Stimulated activated naive CD4-positive, alpha-beta T cell treated with Interleukin-2 at 50 U/mL for 16 hours (primary cell): ENCODE measurements at places on chromosomes 5 and 9.
A peak's percentile ranks its signal among the peaks of the same experiment; 100 is the strongest.

DNA sequence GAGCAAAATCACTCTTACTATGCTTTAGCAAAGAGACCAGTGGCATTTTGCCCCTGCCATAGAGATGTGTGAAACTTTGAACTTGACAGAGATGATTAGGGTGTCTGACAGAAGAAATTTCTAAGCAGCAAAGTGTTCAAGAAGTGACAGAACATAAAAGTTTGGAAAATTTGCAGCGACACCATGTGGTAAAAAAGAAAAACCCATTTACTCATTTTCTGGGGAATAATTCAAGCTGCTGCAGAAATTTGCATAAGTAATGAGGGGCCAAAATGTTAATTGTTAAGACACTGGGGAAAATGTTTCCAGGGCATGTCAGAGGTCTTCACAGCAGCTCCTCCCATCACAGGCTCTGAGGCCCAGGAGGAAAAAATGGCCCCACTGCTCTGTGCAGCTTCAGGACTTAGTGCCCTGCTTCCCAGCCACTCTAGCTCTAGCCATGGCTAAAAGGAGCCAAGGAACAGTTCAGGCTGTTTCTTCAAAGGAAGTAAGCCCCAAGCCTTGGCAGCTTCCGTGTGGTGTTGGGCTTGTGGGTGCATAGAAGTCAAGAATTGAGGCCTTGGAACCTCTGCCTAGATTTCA, 6.1 kb upstream of the AP3B1 start:
- DNase-seq: no peak

DNA sequence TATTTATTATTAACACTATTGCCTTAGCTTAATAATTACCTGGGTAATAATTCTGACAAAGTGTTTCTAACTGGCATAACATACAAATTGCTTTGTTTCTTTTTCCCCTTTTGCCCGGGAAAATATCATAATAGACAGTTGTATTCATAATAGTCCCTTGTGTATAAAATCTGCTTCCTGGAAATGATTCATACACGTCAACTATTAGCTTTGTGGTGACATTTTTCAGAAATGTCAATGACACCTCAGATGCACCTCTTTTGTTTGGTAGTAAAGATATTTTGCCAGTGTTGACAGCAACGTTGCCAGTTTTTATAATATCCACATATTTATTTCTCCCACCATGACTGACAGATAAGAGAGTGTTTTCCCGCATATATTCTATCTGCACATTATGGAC, 73.0 kb downstream of the RASEF start:
- DNase-seq: no peak

GRCh38 chr5:159861086-159861485, 55.2 kb upstream of the ADRA1B start:
- DNase-seq: no peak

DNA sequence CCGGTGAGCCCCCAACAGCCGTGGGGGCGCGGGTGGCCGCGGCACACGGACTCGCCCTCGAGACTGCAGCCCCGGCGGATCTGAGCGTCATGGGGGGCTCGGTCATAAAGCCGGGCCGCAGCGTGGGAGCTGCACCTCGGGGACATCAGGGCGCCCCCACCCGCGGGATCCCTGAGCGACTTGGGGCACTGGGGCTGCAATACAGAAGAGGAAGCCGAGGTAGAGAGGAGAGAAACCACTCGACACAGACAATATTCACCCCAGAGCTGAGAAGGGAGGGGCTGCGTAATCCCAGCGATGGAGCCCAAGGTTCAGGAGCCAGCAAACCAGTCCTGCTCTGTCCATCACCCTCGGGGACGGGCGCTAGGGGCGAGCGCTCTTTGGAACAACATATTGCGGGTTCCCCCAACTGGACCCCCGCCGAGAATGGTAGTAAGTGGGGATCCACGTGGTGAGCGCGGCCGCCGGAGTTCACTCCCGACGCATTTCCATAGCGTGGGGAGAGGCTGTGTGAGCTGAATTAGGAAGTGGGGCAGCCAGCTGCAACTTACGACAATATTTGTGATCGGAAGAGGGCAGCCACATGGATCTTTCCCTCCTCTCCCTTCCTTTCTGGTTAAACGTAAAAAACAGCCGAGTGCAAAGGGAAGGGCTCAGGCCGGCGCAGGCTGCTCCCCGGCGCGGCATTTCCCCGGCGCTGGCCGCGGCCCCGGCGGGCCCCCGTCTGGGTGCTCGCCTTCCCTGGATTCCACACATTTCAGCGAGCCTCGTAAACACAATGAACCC, 9.9 kb downstream of the PTCH1 start:
- peak; percentile 36 for DNase-seq

DNA sequence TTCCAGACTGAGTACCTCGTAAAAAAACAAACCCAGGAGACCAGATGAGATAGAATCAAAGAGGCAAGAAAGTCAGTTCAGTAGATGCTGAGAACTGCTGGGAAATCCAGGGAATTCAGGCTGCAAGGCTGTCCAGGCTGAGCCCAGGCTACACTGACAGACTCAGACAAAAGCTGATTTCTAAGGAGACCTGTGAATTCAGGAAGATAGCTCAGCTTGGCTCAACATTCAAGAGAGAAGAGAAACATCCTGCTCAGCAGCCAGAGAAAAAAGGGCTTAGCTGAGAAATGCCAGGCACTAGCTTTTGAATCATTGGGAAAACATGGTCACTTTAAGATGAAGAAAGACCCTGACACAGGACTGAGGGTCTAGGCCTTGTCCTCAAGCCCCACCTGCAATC, 118.2 kb upstream of the SLC44A1 start:
- DNase-seq: no peak

GRCh38 chr5:155554500-155554899, 540.9 kb downstream of the KIF4B start:
- DNase-seq: no peak

- DNase-seq: peak; percentile 9
These were observed 46.4 kb upstream of the STK32A start for GRCh38 chr5:147188200-147189108.

- no peak for DNase-seq
These were observed 20.9 kb downstream of the ANXA2R start for GRCh38 chr5:43019291-43019613.

DNA sequence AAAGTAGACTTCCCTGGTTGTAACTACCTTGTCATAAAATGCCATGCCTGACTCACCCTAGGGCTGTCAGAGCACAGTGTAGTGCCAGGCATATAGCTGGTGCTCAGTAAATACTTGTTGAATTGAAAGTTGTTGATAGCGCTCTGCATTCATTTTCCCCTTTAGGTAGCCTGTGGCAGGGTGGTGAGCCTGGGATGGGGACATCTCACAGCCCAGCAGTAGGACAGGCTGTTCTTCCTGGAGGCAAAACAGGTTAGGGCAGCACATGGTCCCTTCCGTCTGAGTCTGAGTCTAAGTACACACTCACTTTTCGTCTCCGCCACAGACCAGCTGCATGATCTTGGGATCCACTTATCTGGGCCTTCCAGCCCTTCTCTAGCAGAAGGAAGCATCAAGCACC, 401.9 kb downstream of the ZSWIM6 start:
- no peak for DNase-seq

- DNase-seq: no peak
These were observed 12.5 kb upstream of the LPAR1 start for GRCh38 chr9:111050819-111051218.

GRCh38 chr5:159955056-159955624, 38.9 kb downstream of the ADRA1B start:
- DNase-seq: no peak

- no peak for DNase-seq
These were observed 10.7 kb upstream of the SLC2A8 start for GRCh38 chr9:127386249-127386648.

GRCh38 chr9:132365986-132366385, 11.2 kb upstream of the SETX start:
- no peak for DNase-seq

- no peak for DNase-seq
These were observed 8.8 kb upstream of the NEK6 start for GRCh38 chr9:124248960-124249359.

GRCh38 chr5:80654391-80655230, at the start of the genes DHFR and MSH3:
Gene DHFR, minus strand, starts transcription at chr5:80654983. Its CDS starts 494 bp downstream, at chr5:80654489.
Gene MSH3, plus strand, starts transcription at chr5:80654652. Its CDS starts 76 bp downstream, at chr5:80654728.
- DNase-seq: peak; percentile 90

DNA sequence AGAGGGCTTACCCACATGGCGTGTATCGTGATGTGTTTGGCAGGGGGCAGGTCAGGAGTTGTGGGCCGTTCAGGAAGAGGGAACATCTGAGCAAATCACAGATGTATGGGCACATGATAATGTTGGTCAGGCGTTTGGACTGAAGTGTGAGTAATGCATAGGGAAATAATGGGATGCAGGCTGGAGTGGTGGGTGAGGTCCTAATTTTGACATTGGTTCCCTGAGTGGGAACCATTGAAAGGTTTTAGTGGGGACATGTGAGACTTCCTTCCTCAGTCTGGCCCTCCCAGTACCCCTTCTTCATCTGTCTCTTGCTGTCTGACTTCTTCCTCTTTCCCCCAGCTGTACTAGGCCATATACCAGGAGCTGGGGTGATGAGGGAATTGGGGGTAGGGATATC, 7.6 kb downstream of the OTULIN start:
- no peak for DNase-seq

GRCh38 chr9:132546148-132547051, 36.0 kb upstream of the BARHL1 start:
- no peak for DNase-seq

- no peak for DNase-seq
These were observed 8.4 kb upstream of the FSD1L start for GRCh38 chr9:105439428-105439827.

DNA sequence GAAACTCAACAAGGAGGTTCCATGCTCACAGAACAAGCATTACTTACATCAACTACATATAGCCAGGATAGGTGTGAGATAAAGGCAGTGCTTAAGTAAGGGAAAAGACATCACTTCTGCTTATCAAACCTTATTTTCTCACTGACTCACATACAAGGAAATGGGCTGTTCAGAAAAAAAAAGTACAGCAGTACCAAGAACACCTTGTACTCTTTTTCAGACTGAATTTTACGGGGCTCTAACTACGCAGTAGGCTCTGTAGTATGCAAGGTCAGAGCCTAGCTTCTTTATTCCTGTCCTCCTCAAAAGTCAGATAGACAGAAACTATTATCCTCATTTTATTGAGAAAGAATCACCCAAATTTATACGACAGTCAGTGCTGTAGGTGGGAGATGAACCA, 5.8 kb downstream of the PSMB7 start:
- DNase-seq: no peak

- no peak for DNase-seq
These were observed 145.3 kb downstream of the MACROH2A1 start for GRCh38 chr5:135253601-135254178.

DNA sequence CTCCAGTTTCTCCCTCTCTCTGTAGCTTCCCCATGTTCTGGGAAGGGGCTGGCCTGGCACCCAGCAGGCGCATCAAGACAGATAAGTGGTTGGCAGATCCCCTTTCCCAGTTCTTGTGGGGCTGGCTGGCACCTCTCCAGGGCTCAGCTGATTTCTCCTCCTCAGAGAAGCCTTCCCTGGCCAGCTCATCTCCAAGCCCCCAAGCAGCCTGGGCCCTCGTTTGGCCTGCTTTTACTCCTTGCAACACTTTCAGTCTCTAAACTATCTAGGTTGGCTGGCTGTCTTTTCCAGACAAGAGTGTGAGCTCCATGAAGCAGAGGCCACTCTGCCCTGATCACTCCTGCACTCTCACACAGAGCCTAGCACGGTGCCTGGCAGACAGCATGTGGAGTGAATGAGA, 13.5 kb downstream of the MACROH2A1 start:
- DNase-seq: no peak

DNA sequence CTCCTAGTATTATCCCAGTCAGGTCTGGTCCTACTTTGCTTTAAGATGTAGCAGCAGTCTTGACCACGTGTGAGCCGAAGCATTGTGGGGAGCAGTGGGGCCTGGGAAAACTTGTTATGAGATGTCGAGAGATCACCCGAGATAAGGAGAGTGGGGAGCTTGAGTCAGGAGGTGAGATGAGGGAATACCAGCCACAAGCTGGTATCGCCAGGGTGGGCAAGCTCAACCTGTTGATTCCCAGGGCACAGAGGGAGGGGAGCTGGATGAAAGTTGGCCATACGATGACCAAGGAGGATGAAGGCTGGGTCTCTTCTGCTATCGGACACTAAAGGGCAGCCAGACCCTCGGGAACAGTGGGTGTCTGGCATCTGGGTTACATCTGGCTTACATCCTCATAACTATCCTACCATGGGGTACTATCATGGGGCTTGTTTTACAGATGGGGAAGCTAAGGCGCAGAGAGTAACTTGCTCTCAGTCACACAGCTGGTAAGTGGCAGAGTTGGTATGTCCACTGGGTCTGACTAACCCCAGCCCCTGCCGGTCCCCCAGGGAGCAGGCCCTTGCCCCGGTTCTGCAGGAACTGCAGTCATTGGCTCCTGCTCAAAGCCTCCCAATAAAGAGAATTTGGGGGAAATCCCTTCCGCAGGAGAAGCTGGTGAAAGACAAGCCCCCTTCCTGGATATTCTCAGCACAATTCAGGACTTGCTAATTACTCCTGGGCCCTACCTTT, 13.4 kb upstream of the TIFAB start:
- DNase-seq: no peak

DNA sequence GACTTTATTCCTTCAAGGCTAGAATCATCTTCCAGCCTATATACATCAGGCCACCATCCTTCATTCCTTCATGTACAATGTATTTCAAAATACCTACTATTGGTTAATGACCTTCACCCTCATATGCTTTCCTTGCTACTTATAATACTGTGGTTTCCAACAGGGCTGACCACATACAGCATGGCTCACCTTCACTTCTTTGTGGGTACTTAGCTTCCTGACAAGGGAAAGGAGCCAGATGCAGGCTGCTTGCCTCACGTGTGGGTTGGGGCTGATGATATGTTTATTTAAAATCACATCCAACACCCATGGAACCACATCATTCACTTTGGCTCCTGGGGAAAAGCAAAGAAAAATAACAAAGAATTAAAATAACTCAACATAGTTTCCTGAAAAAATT, 63.9 kb upstream of the OR2K2 start:
- no peak for DNase-seq

- DNase-seq: no peak
These were observed 33.7 kb downstream of the BTNL8 start for GRCh38 chr5:180932660-180933059.

GRCh38 chr9:34123682-34124081, 2.8 kb downstream of the DCAF12 start:
- peak; percentile 3 for DNase-seq

DNA sequence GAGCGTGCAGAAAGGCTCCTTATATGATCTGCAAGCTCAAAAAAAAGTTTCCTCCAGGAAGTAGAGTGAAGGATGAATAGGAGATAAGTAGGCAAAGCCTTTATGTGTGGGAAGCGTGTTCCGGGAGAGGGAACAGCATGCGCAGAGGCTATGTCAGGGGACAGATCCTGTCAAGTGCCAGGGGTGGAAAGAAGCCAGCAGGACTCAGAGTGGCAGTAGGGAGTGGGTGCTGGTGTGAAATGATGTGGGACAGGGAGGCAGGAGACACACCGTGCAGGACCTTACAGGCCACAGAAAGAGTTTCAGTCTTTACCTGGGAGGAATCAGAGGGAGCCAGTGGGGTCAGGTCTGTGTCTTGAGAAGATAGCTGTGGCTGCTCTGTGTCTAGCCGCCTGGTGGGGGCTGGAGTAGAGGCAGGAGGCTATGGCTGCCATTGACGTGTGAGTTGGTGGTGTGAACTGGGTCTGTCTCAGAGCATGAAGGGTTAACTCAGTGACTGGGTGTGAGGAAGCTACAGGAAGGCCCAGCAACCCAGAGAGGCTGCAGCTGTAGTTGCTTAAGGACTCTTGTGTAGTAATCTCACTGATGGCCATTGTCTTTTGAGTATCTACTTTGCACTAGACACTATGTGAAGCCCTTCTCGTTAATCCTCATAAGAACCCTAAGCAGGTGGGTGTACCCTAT, 71.3 kb downstream of the PPARGC1B start:
- DNase-seq: no peak

GRCh38 chr5:58507715-58508114, 16.5 kb downstream of the GAPT start:
- DNase-seq: no peak
